ENCODE measurements at places on chromosomes 2 and 18.
A peak's percentile ranks its signal among the peaks of the same experiment; 100 is the strongest.

- DNase-seq, result no peak
These were observed 9.0 kb upstream of the HIBCH start for GRCh38 chr2:190328573-190329147.

- DNase-seq, result no peak
These were observed 224.7 kb downstream of the CYRIA start for GRCh38 chr2:16440898-16441297.

DNA sequence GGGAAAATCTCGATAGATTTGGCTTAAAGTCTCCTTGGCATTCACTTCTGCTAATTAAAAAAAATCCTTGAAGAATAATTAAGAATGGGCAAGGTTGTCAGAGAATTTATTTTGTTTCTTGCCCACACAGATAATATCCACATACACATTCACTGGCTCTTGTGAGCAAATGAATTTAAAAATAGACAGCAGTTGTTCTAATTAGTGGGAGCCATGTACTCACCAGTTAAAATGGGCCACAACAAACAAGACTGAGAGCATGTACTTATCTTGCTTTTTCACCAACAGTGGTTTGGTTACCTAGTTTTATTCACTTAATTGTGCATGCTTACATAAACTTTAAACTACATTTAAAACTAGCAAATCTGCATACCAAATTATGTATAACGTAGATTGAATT is 53.5 kb downstream of the TMEM182 start:
- DNase-seq, result no peak

DNA sequence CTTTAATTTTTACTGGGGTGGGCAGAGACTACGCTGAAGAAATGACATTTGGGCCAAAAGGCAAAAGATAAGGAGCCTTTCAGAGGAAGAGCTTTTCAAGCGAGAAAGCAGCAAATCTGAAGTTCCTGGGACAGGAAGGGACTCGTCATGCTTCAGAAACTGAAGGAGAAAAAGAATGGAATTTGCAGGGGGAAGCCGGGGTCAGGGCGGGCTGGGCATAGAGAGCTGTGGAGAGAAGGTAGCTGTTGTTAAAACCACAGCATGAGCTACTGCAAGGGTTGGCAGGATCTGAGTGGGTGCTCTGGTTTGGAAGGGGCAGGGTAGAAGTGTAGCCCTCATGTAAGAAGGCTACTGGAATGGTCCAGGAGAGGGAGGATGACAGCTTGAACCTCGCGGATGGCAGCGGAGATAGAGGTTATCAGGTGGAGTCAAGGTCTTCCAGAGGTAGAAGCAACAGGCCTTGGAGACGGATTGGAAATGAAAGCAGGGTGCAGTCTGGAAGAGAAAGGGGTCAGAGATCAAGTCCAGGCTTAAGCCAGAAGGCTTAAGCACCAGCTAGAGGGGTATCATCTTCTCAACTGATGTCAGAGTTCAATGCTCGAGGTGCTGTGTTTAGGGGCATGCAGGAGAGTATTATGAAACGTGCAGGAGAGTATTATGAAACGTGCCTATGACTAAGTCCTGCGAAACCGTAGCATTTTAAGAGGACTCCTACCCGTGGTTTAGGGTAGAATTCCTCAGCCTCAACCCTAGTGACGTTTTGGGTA is 18.9 kb downstream of the ATP8B1 start:
- no peak for DNase-seq

- DNase-seq, result no peak
These were observed 102.8 kb upstream of the BZW1 start for GRCh38 chr2:200708943-200709342.

GRCh38 chr2:84234103-84234502 is 225.0 kb downstream of the SUCLG1 start:
- no peak for DNase-seq

- DNase-seq, result peak; percentile 76
These were observed 92.4 kb upstream of the RMDN2 start for GRCh38 chr2:37832590-37833197.

- peak; percentile 16 for DNase-seq
These were observed 680 bp downstream of the ATP5F1A start for GRCh38 chr18:46097431-46097800.

GRCh38 chr2:29579495-29580169 is 341.8 kb downstream of the ALK start:
- DNase-seq, result no peak

- DNase-seq, result no peak
These were observed 136.7 kb downstream of the LAMA3 start for GRCh38 chr18:23825978-23826405.
